Chondrocyte (in vitro differentiated cells): ENCODE measurements at places on chromosomes 11 and 22.

DNA sequence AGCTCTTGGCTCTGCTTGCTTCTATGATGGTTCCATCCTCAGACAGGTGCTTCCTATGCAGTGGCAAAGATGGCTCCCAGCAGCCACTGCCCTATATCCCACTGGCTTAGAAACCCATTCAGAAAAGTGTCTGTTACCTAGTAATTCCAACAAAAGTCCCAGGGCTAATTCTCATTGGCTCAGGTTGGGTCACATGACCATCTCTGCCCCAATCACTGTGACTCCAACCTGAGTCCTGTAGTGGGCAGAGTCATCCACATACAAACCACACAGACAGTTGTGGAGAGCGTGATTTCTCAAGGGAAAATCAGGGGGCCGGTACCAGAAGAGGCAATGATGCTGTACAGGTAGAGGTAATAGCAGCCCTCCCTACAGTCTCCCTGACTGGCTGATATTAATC lies 67.5 kb downstream of the LHFPL7 start:
- DNase-seq = no peak

- peak; percentile 90 for DNase-seq
Measured at GRCh38 chr22:20530368-20531153, 23.2 kb downstream of the MED15 start.

- no peak for DNase-seq
Measured at GRCh38 chr11:111913997-111914396, 1.5 kb downstream of the HSPB2 start.

- DNase-seq = peak; percentile 37
Measured at GRCh38 chr11:10488934-10489691, 34.0 kb downstream of the AMPD3 start.

- DNase-seq = no peak
Measured at GRCh38 chr11:129395883-129396282, 20.2 kb downstream of the BARX2 start.

- no peak for DNase-seq
Measured at GRCh38 chr11:13003736-13004493, 5.2 kb upstream of the RASSF10 start.

GRCh38 chr11:36362902-36363301 lies 66.8 kb downstream of the PRR5L start:
- DNase-seq = no peak

DNA sequence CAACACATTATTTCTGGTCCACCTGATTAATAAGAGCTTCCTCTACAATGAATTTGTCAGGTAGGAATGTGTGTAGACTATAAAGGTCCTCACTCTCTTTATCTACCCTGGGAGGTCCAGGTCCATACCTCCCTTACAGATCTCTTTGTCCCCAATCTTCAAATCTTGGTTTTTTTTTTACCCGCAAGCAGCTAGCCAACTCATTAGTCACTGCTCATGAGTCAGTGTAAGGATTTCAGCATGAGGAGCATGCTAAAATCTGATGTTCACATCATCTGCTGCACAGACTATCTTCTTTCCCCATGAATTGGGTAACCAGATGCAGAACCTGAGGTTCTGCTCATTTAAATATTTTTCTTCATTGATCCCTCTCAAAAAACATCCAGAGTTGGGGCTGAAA lies 397.0 kb upstream of the ISX start:
- DNase-seq = no peak

DNA sequence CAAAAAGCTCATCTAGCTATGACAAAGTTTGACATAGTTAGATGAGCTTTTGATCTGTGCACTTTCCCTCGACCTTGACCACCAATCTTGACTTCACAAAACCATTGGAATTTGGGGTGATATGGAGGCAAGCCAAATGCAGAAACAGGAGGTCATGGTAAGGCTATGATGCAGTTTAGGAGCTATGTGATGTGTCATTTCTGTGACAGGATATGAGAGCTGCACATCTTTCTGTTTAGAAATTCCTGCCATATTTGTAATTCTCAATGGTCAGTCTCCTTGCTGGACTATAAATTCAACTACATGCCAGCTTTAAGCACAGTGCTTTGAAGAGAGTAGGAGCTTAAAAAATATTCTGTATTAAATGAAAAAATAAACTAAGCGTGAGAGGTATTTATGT lies 12.9 kb downstream of the OR51B6 start:
- DNase-seq = no peak

DNA sequence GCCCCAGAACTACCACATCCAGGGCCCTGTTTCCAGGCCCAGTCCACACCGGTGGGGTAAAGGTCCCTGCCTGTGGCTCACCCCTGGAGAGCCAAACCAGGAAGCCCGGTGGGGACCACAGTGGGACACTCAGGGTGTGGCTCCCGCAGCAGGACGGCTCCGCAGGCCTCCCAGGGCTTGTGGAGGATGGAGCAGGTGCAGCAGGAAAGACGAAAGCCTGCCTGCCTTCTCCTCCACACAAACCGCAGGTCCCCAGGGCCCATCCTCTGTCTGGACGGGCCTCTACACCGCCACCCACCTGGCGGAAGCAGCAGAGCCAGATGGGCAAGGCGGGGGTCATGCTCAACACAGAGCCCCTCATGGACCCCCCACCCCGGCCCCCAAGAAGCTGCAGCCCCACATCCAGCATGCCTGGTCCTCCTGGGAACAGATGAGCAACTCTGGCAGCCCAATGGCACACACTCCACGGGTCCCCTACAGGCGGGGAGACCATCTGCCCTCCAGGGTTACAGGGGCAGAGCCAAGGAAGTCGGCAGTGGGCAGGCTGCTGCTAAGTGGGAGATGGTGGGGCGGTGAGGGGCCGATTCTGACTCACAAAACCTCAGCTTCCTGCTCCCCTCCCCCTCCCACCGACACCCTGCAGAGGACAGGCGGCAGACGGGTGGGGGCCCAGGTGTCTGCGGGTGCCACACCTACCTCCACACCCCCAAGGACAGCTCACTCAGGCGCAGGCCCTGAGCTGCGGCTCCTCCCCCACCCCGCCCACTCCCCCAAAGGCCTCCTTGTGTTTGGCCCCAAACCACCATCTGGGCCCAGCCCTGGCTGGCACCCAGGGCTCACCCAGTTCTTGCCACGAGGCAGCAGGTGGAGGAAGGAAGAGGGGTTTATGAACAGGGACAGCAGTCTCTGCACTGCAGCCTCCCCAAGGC lies 5.2 kb downstream of the SBF1 start:
- no peak for DNase-seq
